ENCODE measurements at places on chromosomes 5 and 9. TPM values are rescaled to one million over a fixed set of nuclear protein-coding genes. Genes with fewer than 3 reads are reported as not detected.

Gene C5orf58
- not detected for total RNA-seq

Gene ASTN2
- total RNA-seq = 3.2 TPM

DNA sequence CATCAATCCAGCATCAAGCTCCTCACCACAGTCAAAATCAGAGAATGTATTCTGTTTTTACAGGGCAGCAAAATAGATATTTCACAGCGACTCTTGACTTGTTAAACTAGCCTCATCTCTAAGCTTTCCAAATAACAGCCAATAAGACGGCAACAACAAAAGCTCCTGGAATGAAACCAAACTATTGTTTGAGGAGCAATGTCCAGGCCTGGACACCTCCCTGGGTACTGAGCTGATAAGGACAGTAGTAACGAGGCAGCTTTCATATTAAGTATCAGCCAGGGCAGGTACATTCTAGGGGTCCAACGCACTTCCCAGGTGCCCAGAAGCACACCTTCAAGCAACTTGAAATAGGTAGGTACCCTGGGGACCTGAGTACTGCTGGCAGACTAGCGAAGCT lies 260.3 kb downstream of the ENC1 start:
- H3K4me1 ChIP-seq = no peaks in the 10 kb centered on the region
- H3K27me3 ChIP-seq = peaks cover 14% of the 10 kb centered on the region
- no peak overlapping the region for H3K4me3 ChIP-seq
- H3K36me3 ChIP-seq = no peaks in the 10 kb centered on the region
- no peak for DNase-seq

- no peak for DNase-seq
- no peaks in the 10 kb centered on the region for H3K4me1 ChIP-seq
- H3K27me3 ChIP-seq = no peaks in the 10 kb centered on the region
These were observed 179.0 kb downstream of the TAF11L14 start for GRCh38 chr5:17813214-17813613.

DNA sequence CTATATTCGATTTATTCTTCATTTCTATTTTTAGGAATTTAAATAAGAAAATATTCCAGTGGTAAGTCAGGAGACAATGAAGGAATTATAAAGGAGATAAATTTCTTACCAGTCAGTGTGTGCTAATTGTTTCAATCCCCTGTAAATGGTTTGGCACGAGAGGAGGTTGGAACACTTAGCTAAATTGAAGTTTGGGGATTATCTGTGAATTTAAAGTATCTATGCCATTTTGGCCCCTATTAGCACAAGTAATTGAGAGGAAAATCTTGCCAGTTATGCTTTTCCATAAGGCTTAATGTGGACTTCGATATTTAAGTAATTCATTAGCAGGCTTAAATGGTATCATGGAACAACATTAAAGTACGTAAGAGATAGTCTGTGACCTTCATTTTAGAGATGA lies 860.8 kb downstream of the PTPRD start:
- no peaks in the 10 kb centered on the region for H3K4me1 ChIP-seq
- H3K4me3 ChIP-seq = no peak overlapping the region
- H3K27me3 ChIP-seq = no peaks in the 10 kb centered on the region
- H3K36me3 ChIP-seq = no peaks in the 10 kb centered on the region
- no peak for DNase-seq
- no peak overlapping the region for H3K27ac ChIP-seq

- no peaks in the 10 kb centered on the region for H3K27me3 ChIP-seq
- H3K4me3 ChIP-seq = no peak overlapping the region
- H3K36me3 ChIP-seq = no peaks in the 10 kb centered on the region
- no peak overlapping the region for H3K27ac ChIP-seq
- no peak for DNase-seq
These were observed 7.0 kb downstream of the NOXA1 start for GRCh38 chr9:137429974-137430722.

GRCh38 chr5:80093796-80094195 lies 58.6 kb downstream of the THBS4 start:
- DNase-seq = no peak
- no peak overlapping the region for H3K4me3 ChIP-seq
- no peaks in the 10 kb centered on the region for H3K27me3 ChIP-seq
- peaks cover 34% of the 10 kb centered on the region for H3K4me1 ChIP-seq

Gene POLR3G
- total RNA-seq = 3.5 TPM

- no peaks in the 10 kb centered on the region for H3K4me1 ChIP-seq
- DNase-seq = no peak
- H3K27me3 ChIP-seq = peaks cover 24% of the 10 kb centered on the region
- H3K4me3 ChIP-seq = no peak overlapping the region
These were observed 515.8 kb downstream of the KDM4C start for GRCh38 chr9:7273575-7273974.
